ENCODE measurements at places on chromosomes 7 and 10.

- peak; percentile 20 for DNase-seq
These were observed 836 bp downstream of the KMT2E start for GRCh38 chr7:105014693-105015389.

GRCh38 chr7:1700536-1701333 is 30.7 kb downstream of the ELFN1 start:
- DNase-seq: no peak

- DNase-seq: no peak
These were observed 69.9 kb upstream of the SH2B2 start for GRCh38 chr7:102216573-102217314.

- DNase-seq: no peak
These were observed 1355.5 kb upstream of the LRRTM3 start for GRCh38 chr10:65570143-65571010.

- DNase-seq: no peak
These were observed 487.2 kb downstream of the RPS24 start for GRCh38 chr10:78520737-78521430.

DNA sequence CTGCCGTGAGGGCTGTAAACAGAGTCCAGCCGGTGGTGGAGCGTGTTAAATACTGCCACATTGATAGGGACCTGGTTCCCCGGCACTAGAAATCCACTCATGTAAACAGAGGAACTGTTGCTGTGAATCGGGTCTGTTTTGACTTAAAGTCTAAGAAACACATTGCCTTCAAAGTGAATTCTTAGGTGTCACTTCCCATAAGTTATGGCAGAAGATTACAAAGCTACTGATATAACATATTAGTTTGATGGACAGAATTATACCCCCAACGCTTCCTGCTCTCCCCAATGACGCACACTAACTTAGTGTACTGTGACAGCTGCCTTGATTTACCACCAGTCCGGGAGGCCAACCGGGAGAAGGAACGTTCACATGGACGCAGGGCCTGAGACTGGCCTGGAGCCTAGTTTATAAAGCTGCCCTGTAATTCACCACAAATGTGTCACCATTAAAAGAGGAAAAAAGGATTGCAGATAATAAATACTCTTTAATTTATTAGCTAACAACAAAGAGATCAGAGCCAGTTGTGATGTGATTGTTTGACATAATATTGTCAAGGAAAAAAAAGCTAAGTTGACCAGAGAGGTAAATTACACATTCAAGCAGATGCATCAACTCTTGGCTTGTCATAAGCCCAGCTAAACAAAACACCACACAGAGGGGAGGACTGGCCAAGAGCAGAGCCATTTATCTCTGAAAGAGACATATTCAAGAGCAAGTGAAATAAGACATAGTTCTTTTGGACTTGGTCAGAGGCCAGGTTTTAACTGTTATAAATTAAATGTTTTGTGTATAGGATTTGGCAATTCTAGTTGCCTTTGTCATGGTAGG is 820.6 kb downstream of the LRMDA start:
- no peak for DNase-seq

DNA sequence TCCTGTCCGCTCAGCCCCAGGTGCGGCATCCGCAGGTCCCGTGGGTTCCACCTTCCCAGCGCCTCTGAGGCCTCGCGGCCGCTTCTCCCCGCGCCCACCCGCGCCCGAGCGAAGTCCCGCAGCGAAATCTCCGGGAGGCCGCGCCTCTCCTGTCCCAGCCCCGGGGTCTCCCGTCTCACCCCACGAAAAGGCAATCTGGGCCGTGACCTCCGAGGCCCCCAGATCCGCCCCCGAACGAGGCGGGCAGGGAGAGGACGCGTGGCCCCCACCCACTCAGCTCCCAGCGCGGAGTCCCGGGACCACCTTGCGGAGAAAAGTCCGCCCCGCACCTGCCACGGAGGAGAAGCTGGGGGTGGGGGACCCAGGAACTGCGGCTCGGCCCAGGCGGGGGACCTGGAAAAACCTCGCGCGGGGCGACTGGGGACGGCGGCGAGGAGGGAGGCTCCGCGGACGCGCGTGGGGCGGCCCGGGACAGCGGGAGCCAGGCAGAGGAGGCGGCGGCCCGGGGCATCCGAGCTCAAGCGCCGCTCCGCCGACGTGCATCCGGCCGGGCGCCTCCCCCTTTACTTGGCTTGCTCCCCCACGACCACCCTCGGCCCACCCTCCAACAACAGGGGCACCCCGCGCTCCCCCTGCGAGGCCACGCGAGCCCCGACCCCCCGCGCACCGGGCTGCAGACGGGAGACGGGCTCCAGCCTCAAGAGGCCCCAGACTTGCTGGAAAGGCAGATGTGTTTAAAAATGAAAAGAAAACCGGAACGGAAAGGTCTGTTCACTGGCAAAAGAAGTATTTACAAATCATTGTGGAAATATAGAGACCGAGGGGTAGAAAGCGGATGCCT is 33.0 kb upstream of the RNF32 start:
- DNase-seq: no peak

GRCh38 chr7:82810558-82811259 is 352.0 kb downstream of the PCLO start:
- no peak for DNase-seq

DNA sequence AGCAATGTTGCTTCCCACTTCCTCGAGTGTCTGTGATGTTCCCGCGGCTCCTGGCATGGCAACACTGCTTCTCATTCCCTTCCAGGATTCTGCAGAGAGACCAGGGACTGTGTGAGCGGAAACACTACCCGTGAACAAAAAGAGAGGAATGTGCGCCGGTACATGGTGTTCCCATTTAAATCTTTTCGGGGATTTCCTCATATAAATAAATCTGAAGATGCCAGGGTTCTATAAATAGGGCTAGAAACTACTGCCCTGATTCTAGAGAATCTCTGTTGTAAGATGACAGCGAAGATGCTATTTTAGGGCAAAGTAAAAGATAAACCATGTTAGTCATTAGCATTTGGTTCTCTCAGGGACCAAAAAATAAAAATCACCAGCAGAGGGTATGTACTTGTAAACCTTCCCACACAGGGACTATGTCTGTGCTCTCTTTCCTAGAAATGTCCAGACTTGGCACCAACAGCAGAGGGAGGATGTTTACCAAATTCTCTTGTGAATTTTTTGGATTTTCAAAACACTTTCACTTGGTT is 92.2 kb upstream of the DDC start:
- DNase-seq: no peak

DNA sequence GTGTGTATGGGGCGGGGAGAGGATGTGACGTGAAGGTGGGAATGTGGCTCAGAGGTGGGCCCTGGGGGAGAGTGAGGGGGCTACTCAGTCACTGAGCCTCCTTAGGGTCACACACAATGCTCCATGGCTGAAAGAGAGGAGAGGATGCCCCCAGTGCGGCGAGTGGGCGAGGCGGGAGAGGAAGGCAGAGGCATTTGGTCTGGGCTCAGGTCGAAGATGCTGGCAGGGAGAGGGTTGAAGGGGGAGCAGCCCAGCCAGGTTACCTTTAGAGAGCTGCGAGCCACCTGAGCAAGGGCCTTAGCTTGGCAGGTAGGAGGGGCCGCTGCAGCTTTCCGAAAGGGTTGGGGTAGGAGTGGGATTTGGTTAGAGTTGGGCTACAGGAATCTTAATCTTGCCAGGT is 4.7 kb upstream of the LOXL4 start:
- DNase-seq: no peak

DNA sequence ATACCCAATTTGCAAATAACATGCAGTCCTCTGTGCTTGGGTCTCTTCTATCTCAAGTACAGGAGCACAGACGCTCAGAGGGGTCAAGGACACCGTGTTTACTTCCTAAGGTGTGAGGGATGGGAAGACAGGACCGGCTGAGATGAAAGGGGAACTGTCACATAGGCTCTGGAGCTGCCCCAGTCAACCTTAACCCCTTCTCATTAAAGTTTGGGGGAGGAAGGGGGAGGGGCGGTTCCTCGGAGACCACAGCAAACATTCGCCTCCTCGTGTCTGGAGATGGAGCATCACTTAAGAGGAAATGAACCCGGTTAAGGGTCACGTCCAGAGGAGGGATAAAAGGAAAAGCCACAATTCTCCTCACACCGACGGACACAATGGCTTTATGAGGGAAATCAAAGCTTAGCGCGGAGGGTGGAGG is 1.1 kb downstream of the SH3PXD2A start:
- no peak for DNase-seq

DNA sequence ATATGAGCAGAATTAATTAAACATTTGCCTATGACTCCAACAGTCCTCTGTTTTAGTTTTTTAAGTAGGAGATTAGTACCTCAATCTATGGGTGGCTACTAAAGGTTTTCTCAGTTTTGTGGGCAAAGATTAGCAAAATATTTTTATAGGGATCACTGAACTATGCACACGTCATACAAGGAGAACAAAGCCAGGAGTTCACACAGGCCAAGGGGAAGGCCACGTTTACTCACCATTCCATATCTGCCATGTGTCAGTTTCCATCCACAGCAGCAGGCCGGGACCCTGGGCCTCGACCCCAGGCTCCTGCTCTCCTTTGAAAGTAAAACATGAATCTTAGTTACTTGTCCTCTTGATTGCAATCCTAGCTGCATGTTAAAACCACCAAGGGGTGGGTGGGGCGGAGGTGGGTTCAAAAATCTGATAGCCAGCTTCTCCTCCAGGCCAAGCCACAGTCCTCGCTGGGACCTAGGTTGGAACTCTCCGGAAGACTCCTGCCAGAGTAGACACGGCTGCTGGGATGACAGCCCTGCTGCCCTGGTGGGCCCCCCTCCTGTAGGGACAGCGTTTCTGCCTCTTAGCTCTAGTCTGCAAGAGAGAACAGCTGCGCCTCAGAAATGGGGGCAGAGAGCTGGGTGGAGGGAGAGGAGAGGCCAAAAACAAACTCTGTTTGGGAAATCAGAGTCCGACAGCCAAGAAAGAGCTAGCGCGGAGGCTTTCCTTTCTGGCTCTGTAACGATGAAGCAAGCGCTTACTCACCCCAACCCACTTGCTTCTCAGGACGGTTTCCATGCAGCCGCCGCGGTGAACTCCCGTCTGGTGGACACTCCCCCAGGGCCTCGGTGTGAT is 35.6 kb downstream of the PITRM1 start:
- no peak for DNase-seq

- DNase-seq: no peak
These were observed 53.7 kb upstream of the DUSP5 start for GRCh38 chr10:110444004-110444337.

- DNase-seq: no peak
These were observed 57.0 kb upstream of the C10orf120 start for GRCh38 chr10:122756656-122757055.

DNA sequence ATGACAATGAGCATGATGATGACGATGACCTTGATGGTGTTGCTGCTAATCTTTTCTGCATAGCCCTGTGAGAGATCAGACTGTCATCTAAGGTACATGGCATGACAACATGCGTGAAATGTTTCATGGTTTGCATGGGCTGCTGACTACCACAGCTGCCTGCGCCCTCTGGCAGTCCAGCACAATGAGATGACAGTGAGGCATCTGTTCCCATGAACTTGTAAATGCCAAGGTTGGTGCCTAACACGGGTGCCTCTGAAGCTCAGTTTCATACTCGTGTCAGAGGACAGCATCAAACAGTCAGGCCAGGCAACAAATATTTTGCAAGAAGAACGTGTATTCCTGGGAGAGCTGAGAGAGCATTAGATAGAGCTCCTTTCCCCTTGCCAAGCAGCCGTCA is 122.0 kb upstream of the PRKCQ start:
- no peak for DNase-seq

DNA sequence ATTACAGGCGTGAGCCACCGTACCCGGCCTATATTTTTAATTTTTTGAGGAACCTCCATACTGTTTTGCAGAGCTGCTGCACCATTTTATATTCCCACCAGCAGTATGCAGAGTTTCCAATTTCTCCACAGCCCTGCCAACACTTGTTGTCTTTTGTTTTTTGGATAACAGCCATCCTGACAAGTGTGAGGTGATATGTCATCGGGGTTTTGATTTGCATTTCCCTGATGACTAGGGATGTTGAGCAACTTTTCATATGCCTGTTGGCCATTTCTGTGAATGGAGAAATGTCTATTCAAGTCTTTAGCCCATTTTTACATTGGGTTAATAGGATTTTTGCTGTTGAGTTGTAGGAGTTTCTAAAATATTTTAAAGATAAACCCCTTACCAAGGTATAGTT is 22.2 kb downstream of the ENTPD7 start:
- no peak for DNase-seq

- no peak for DNase-seq
These were observed 26.4 kb downstream of the BMPR1A start for GRCh38 chr10:86782701-86783418.

DNA sequence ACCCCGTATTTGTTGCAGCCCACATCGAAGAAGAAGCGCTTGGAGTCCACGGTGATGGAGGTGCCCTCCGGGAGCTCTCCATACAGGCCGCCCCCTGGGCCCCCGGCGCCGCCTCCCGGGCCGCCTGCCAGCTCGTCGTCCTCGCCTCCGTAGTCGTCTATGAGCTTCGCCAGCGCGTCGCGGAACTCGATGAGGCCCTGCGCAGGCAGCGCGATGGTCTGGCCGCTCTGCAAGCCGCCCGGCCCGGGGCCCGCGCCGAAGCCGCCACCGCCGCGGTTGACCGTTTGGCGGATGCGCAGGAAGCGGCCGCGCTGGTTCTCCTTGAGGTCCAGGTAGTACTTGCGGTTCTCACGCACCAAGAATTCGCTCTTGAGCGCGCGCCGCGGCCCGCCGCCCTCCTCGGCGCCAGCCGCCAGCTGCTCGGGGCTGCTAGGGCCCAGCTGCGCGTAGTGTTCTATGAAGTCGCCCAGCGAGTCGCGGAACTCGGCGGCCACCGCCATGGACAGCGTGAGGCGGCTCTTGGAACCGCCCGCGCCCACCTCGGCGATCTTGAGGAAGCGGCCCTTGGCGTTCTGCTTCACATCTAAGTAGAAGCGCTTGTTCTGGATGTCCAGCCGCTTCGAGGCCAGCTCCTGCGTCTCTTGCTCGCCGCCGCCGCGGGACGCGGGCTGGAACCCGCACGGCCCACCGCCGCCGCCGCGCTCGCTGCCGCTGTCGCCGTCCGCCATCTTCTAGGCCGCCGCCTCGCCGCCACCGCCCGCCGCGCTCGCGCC is 523 bp downstream of the PURB start:
- DNase-seq: peak; percentile 18

GRCh38 chr7:72445075-72445474 is 32.9 kb upstream of the CALN1 start:
- DNase-seq: no peak

- DNase-seq: no peak
These were observed 212.7 kb upstream of the PHYHIPL start for GRCh38 chr10:58963723-58964124.

DNA sequence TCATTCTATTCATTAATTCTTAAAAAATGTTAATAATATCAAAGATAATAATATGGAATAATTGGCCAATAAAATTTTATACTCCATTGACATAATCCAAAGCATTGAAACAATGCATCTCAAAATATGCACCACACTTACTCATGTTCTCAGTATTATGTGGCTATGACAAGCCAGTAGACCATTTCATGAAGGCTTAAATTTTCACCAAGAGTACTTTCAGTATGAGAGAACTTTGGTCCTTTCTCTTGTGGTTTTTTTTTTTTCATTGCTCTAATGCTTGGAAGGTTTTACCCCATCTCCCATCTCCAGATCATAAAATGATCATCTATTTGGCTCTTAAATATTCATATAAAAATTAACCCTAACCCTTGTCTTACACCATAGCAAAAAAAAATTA is 45.5 kb upstream of the TMEM140 start:
- DNase-seq: no peak
